ENCODE measurements at places on chromosomes 7 and 10.

DNA sequence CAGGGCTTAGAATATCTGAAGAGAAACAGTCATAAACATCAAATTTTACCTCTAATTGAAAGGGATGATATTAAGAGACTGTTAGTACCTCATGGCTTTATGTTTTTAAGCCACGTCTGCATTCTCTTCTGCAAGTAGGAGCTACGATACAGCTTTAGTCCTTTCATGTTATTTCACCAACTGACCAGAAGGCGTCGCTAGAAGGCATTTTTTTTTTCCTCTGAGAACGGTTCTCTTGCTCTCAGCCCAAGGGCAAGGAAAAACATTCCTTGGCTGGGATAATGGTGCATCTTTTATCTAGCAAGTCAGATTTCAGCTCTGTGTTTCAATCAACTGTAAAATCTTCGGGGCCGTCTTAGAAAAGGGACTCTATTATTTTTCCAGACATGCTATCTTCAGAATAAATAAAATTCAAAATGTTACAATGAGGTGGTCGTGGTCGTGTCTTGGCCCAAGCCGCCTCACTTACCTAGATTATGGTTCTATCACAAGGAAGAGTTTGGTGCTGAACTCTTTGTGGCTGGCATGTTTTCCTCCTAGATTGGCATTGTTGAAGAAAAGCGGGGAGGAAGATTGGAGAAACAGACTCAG lies 41.6 kb upstream of the LYZL2 start:
- peak; percentile 24 for DNase-seq

- DNase-seq, result no peak
Measured at GRCh38 chr10:70158113-70158512, 11.6 kb upstream of the TYSND1 start.

DNA sequence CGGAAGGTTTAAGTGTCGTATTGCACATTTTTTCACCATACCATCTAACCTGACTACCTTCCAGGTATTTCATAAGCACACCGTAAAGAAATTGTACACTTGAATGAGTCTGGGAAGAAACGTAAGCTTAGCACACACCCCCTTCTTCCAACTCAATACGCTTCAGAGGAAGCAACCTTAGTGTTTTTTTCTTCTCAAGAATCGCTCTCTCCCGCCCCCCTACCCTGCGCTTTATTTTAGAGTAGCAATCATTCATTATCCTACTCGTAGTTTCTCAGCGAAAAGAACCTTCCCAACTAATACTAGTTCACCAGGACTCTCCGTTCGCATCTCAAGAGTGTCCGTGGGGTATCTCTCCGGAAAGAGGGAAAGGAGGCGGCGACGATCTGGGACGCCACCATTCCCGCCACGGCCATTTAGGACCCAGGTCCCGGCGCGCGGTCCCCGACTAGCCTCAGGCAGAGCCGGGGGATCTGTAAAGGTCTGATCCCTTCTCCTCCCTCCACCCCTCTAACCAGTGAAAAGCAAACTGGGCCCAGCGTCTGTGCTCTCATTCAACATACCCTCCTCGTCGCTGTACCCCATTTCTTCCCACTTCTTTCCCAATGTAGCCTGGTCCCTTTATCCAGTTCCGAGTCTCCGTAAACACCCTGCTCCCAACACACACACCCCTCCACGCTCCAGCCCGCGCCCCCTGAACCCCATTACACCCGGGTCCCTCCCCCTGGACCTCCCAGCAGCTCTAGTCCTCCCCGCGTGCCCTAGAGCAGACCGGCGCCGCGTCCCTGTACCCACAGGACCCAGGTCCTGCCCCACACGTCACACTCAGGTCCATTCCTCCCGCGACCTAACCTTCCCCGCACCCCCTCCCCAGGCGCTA lies 16.0 kb downstream of the MYOZ1 start:
- DNase-seq, result peak; percentile 63

GRCh38 chr7:27095897-27096767 lies at the start of gene HOXA1:
Gene HOXA1, minus strand, starts transcription at chr7:27096000. Its CDS starts 88 bp downstream, at chr7:27095912.
- DNase-seq, result peak; percentile 71

GRCh38 chr10:33382216-33382600 lies 47.7 kb upstream of the NRP1 start:
- no peak for DNase-seq

GRCh38 chr7:30755384-30756154 lies 3.6 kb downstream of the INMT start:
- DNase-seq, result no peak

- DNase-seq, result peak; percentile 61
Measured at GRCh38 chr7:139543801-139544603, 20.5 kb downstream of the CLEC2L start.

DNA sequence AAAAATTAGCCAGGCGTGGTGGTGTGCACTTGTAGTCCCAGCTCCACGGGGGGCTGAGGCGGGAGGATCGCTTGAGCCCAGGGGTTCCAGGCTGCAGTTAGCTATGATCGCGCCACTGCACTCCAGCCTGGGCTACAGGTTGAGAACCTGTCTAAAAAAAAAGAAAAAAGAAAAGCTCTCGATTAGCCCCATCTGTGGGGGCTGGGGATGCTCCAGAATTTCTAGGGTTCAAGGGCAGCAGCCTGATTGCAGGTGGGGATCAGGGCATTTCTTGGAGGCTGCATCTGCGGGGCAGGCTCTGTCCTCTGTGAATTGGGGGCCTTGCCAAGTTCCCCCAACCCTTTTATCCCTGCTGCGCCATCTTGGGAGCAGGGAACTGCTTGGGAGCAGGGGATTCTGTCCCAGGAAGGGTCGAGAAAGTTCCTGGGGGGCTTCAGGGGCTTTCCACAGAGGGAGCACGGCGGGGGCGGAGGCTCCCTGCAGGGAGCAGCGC lies 651 bp upstream of the ARPC1A start:
- DNase-seq, result no peak

- no peak for DNase-seq
Measured at GRCh38 chr7:36161996-36162395, 8.9 kb downstream of the EEPD1 start.

DNA sequence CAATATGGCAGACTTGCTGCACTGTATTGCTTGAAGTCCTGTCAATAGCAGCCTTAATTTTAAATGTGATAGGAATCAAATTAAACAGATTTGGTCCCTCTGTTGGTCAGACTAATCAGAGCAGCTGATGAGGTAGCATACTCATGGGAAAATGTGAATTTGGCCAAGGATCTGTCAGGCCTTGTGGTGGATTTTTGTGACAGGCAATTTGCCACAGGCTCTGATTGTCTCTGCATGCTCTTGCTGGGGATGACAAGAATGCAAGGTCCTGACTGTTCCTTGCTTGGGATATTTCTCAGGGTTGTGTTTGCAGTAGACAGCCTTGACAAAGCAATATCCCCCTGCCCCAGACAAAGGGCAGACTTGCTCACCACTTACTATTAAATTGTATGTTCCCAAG lies 41.5 kb upstream of the GARS1 start:
- no peak for DNase-seq

GRCh38 chr7:17598846-17599245 lies 300.4 kb downstream of the AHR start:
- DNase-seq, result no peak

DNA sequence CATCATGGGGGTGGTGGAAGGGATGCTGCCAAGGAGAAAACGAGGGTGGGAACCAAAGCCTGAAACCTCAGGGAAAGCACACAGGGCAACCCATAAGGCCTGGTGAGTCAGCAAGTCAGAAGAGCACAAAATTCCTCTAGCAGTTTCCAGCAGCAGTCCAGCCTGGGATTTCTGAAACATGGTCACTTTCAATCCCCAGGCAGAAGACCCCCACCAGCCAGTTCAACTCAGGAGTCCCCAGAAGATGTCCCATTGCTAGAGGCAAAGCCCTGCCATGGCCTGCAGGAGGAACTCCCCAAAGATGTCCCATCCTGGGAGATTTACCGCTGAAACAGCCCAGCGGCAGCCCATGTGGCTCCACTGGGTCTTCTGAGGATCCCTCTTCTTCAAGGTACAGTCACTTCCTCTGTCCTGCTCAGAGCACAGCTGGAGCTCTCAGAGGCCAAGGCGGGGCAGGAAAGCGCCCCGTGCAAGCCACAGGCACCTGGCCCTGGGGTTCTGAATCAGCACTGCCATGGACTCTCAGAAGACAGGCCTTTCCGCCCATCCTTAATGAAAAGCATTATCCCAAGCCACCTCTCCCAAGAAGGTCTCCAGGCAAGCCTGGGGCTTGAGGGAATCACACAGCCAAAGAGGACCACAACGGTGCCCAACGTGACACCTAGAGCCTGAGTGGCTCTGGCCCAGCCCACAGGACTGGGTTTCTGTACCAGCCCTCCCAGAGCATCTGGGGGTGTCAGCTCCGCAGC lies 196.9 kb downstream of the GRID1 start:
- DNase-seq, result no peak

DNA sequence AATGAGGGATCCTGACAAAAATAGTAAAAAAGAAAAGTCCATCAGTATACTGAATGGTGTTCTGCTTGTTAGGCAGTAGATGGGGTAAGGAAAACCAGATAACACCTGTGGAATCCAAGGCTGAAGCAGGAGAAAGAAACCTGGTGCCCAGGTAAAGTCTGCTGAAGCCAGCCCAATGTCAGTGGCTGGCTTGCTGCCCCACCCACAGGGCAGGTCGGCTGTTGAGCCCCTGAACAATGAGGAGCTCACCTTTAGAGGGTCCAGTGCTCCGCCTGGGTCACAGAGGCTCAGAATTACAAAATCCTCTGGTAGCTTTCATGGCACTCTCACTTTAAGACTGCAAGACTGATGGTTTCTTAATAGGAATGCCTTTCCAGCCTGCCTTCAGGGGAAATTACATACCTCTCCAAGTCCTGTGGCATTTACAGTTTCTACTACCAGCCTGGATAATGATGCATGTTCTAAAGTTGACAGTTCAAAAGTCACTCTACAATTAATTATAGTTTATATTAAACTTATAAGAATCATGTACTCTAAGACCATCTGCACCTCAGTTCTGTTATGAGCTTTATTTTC lies 23.8 kb downstream of the DHX32 start:
- no peak for DNase-seq

GRCh38 chr7:122067077-122067476 lies 77.0 kb downstream of the AASS start:
- no peak for DNase-seq

DNA sequence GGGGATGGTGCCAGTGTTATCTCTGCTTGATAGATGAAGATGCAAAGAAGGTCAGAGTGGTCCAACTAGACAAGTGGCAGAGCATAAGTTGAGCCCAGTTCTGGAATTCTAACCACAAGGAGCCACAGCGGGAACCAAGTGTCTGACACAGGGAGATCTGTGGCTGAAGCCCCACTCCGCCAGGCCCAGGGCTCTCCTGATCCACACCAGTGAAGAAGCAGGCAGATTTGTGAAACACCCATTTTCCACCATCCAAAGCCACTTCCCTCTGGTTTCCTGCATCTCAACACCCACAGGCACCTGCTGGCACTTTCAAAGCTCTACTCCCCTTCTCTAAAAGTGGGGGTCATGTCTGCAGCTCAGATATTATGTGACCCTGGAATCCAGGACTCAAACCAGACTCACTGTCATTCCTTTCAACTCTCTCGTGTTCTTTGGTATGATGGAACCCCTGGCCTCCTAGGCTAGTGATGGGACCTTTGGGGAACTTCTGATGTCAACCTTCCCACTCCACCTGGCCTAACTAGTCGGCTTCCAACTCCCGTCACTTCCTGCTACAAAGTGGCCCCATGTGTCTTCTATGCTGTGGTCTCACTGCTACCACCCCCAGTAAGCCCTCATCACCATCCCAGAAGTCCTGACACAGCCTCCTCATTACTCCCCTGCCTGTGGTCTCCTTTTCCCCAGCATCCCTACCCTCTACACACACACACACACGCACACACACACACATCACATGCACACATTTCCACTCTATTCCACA lies 177.6 kb downstream of the GRID1 start:
- no peak for DNase-seq

- DNase-seq, result no peak
Measured at GRCh38 chr10:75291805-75292204, 56.0 kb upstream of the COMTD1 start.

- no peak for DNase-seq
Measured at GRCh38 chr7:43721193-43721806, 8.0 kb downstream of the COA1 start.

GRCh38 chr7:87715545-87715944 lies 87.3 kb downstream of the RUNDC3B start:
- no peak for DNase-seq

DNA sequence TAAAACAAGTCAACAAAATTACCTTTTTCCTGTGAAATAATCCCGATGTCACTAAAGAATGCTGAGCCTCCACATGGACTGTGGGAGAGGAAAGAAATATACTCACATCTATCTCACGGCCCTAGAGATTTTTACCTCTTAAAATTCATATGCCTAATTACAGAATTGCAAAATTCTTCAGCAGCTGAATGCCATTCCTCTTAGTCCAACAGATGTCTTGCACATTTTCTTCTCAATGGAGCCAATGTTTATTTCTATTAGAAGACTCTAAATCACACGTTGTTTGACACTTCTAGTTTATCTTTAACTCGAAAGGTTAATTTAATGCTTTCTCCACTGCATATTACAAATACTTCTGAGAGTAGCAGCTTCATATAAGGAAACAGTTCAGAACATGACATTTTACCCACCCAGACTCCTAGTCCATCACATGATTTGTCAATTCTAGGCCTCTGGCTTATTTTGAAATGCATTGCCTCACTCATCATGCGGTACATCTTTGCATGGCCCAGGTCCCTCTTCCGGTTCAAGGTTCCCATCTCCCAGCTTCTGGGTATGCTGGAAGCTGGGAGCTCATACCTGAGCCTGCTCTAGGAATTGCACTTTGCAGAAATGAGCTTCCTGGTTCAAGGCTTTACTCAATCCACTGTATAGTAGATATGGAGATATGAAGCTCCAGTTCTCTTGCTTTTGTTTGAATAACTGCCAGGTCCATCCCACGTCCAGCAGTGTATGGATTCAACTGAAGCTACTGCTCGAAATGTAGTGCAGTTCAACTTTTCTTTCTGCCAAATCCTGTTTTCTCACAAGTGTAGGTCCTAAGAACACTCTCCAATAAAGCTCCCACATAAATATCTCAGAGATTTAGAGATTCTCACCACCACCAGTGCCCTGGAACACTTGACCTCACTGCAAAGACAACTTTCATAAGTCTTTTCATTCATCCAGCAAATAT lies 306.2 kb downstream of the GPR37 start:
- DNase-seq, result no peak

GRCh38 chr7:82015751-82016150 lies 245.9 kb upstream of the HGF start:
- no peak for DNase-seq

DNA sequence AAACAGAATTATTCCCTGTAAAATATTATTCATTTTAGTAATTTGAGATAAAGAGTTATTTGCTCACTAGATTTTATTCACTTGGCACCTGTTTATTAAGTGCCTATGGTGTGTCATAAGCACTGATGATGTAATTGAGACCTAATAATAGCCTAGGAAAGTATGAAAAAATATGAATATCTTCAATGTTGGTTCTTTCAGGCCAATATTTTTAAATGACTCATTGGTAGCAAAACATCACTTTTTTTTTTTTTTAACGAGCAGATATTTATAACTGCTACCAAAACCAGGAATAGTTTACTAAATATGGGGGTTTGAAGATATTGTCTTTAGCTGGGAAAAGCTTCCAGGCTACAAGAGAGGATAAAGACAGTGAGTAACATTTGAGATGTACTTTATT lies 228.0 kb downstream of the PRKG1 start:
- no peak for DNase-seq

GRCh38 chr10:43218206-43218950 lies 48.5 kb downstream of the RASGEF1A start:
- DNase-seq, result no peak

GRCh38 chr7:101294832-101295121 lies 26.8 kb downstream of the IFT22 start:
- DNase-seq, result no peak

- no peak for DNase-seq
Measured at GRCh38 chr10:112738606-112739591, 211.1 kb upstream of the TCF7L2 start.

All from WTC11 (cell line).